Suprapubic skin (tissue), 4 donors: ENCODE measurements at places on chromosomes 4 and X. TPM values are rescaled to one million over a fixed set of nuclear protein-coding genes. Genes with fewer than 3 reads are reported as not detected.

DNA sequence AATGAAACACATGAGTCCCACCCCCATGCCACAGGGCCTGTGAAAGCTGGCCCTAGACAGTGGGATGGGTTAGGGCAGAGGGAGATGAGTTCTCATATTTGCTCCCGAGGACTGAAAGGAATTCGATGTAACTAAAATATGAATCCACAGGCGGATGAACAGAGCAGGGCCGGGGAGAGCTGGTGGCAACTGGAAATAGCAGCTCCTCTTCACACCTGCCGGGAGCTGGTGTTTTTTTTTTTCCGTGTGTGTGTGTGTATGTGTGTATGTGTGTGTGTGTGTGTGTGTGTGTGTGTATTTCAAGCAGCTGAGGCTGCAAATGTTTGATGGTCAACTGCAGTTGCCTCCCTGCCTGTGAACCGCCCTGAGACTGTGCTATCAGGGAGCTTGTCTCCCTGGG is 115.1 kb upstream of the PSAPL1 start:
- DNase-seq = no peak

DNA sequence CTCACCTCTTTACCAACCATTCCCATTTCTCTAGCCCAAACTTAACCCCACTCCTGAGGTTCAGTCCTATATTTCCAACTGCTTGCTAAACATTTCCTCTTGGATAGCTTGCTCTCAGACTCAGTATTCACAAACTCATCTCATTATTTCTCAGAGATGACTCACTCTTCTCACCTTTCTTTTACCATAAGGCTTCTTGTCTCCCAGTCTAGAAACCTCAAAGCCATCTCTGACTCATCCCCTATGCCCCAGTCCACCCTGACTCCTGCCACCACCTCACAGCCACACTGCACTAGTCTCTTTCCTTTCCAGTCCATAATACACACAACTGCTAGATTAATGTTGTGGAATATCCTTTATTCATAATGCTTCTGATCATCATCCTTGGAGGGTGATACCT is 4.8 kb downstream of the FRMPD3 start:
- DNase-seq = no peak

The GYPA gene
- total RNA-seq = not detected

GRCh38 chr4:173317004-173317403 is 17.2 kb downstream of the HMGB2 start:
- DNase-seq = no peak

DNA sequence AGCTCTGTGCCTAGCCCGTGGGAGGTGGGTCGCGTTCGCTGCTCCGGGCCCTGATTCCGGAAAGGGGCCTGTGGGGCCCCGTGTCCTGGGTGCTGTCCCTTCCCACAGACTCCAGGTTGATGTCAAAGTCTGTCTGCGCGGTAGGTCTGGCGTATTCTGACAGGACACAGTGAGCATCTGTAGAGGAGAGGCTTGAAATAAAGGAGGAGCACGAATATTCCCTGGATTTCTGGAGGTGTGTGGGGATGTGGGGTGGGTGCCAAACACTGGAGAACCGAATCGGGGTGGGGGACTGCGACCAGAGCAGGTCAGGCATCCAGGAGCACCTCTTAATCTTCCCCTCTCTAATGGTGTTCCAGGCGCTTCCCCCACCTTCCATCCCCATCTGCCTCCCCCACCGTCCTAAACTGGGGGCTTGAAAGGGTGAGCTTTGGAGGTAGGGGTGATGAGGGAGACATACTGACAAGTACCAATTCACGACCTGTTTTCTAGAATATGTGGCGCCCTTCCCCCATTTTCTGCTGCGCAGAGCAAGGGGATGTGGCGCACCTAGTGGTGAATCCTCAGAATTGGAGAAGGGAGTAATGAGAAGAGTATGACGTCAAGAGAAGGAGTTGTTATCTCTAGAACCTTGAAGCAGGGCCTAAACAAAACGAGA is 877 bp downstream of the GPRASP1 start:
- DNase-seq = no peak

The PF4V1 gene
- total RNA-seq = not detected

GRCh38 chr4:8427761-8428287 is 12.7 kb downstream of the ACOX3 start:
- DNase-seq = no peak

The ACOX3 gene
- 33.9 TPM for total RNA-seq

DNA sequence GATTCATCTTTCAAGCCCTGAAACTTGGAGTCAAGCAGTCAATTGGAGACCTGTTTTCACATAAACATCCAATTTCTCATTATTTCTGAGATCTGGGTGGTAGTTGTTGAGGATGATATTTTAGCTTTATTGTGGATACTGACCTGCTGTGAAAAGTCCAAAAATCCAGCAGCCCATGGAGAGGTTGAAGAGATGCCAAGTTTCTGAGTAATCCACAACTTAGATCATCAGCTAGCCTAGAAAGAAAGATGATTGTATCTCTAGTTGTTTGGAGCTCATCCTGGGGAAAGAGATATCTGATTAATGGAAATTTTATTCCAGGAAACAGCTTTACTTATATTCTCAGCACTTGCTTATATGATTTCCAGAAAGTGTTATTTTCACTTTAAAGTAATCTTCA is 48.6 kb upstream of the DCX start:
- no peak for DNase-seq

- no peak for DNase-seq
These were observed 496.6 kb downstream of the STIM2 start for GRCh38 chr4:27357283-27357682.
